ENCODE measurements at places on chromosomes 4 and X.

DNA sequence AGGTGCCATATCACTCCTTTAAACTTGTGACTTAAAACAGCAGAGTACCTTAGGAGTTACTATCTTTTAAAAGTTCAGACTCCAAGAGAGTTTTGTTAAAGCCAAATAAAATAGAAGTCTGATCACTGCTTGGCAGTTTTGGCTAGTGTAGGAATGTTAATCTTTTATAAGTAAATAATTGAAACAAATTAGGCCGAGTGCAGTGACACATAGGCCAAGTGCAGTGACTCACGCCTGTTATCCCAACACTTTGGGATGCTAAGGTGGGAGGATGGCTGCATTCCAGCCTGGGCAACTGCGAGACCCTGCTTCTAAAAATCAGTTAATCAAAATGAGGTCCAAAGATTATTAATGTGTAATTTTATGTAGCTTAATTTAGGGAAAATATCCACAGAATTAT is 37.2 kb downstream of the WDR44 start:
- no peak for DNase-seq

DNA sequence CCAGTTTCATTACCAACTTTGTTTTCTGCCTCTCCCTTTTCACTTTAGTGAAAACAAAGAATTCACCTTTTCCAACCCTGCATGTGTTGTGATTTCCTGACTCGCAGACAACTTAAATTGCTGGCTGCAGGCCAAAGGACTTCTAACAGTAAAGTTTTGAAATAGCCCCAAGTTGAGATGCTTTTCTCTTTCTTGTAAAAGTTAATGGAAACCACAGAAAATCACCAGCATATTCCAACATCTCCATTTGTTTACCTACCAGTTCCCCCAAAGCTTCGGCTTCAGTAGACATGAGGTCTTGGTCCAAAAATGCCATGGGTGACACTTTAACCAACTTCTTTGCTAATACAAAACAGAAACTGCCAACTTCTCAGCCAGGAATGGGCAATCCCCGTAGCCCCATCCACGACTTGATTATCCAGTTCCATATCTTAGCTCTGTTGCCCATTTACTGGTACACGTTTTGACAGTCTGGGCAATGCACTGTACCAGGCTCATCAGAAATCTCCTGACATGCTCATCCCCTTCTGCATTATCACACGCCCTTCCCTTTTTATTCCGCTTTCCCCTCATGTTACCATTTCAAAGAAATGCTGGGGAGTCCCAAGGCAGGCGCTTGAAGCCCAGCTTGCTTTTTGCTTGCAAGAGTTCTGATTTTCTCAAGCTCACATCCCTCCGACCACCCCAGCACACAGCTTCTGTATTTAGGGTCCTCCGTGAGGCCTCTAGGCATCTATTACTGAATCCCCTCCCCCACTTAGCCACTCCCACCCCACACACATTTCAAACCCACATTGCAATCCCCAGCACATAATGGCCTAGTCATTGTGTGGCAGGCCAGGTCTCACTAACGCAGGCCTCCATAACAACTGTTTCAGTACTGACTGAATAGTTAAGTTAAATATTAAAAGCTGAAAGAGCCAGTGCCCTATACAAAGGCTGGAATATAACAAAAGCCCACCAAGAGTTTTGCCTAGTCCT is 137.9 kb upstream of the S100G start:
- no peak for DNase-seq

GRCh38 chr4:174983128-174983750 is 65.1 kb downstream of the ADAM29 start:
- no peak for DNase-seq

DNA sequence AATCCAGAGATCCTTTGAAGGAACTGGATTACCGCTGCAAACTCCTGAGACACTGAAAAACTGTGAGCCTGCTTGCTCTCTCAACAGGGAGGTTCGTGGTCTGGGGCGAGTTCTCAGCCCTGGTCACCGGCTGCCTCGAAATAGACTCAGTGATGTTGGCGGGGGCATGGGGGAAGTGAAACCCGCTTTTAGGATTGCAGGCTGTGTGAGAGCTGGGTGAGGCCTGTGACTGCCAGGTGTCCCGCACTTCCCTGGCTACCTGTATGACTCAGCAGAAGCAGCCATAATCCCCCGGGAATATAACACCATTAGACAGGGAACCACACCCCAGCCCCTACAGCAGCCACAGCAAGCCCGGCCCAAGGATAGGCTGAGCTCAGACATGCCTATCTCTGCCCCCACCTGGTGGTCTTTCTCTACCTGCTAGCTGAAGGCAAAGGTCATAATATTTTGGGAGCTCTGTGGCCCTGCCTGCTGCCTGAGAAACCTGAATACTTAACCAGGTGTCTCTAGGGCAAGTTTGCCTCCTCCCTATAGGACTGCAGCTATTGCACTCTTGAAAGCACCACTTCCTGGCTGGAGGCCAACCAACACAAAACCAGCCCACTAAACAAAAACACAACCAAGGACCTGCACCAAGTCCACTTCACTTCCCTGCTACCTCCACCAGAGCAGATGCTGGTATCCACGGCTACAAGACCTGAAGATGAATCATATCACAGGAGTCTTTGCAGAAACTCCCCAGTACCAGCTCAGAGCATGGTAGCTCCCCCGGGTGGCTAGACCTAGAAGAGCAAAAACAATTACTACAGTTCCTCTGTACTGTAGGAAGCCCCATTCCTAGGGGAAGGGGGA is 202.0 kb downstream of the RRAGB start:
- DNase-seq: no peak

DNA sequence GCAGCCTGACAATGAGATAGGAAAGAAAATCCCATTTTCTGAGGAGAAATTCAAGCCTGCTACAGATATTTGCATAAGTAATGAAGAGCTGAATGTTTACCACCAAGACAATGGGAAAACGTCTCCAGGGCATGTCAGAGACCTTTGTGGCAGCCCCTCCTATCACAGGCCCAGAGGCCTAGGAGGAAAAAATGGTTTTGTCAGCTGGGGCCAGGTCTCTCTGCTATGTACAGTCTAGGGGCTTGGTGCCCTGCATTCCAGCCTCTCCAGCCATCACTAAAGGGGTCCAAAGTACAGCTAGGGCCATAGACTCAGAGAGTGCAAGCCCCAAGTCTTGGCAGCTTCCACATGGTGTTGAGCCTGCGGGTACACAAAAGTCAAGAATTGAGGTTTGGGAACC is 361.6 kb upstream of the ANXA10 start:
- DNase-seq: no peak

DNA sequence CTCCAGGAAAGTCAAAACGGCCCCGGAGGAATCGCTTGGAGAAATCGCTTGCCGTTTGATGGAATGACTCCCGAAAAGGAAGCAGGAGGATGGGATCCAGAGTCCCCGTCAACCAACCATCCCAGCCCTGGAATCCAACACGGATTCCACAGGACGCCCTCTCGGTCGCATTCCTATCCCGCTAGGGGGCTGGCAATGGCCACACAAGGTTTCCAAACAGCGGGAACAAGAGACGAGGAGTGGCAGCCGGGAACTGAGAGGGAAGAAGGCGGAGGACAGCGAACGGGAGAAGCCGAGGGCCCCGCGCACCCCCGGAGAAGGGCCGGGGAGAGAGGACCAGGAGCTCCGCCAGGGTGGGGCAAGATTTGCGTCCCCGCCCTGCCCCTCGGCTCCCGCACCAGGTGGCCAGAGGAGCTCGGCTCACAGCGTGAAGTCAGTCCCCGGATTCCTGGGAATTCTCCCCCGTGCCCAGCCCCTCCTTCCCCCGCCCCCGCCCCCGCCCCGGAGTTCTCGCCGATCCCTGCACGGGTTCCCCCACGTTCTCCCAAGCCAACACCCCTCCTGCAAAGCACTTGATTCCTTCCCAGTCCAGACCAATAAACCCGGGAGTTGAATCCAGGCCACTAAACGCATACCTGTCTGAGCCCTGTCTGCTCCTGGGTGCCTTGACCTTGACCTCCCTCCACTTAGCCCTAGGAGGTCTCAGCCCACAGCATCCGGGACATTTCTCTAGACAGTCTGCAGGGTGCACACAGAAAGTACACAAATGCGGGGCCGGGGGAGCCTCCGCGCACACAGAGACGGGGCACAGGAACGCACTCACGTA is 1.4 kb downstream of the PDZD4 start:
- DNase-seq: no peak

Measured in SK-N-MC (cell line).